NT2/D1 (cell line): ENCODE measurements at places on chromosomes 5 and 9.

- DNase-seq: no peak
These were observed 72.4 kb upstream of the ZNF622 start for GRCh38 chr5:16538006-16538405.

GRCh38 chr9:81673310-81673709, 16.0 kb downstream of the TLE1 start:
- DNase-seq: no peak

DNA sequence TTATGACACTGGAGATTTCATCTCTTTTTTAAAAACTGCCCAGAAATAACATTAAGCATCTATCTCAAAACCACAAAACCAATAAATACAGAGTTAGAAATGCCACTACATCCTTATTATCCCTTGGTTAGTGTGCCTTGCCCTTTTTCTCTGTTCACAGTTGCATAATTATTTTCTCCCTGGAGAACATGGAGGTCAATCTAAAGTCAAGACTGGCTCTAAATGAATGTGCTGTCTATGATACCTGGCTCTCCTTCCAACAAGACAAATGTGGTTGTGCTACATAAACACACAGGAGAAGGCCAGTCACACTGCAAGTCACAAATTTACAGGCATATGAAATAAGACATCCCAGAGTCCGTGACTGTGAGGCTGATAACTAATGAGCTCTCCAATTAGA, 2.8 kb downstream of the FBN2 start:
- no peak for DNase-seq

GRCh38 chr5:88682131-88682530, 200.9 kb downstream of the MEF2C start:
- DNase-seq: no peak

GRCh38 chr5:2172471-2172870, 289.7 kb upstream of the IRX4 start:
- DNase-seq: no peak

DNA sequence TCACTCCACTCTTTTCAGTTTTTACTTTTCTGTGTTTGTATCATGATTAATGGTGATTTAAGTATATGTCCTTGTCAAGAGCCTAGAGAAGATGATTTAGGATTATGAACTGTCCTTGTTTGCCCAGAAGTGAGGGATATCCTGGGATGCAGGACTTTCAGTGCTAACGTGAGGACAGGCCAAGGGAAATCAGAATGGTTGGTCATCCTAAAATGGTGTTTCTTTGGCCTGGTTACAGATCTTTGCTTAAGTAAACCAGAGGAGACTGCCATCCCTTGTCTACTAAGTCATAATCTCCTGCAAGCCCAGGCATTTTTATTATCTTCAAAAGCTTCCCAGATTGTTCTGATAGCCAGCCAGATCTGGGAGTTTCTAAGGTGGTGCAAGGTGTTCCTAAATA, 22.3 kb upstream of the DPYSL3 start:
- no peak for DNase-seq

DNA sequence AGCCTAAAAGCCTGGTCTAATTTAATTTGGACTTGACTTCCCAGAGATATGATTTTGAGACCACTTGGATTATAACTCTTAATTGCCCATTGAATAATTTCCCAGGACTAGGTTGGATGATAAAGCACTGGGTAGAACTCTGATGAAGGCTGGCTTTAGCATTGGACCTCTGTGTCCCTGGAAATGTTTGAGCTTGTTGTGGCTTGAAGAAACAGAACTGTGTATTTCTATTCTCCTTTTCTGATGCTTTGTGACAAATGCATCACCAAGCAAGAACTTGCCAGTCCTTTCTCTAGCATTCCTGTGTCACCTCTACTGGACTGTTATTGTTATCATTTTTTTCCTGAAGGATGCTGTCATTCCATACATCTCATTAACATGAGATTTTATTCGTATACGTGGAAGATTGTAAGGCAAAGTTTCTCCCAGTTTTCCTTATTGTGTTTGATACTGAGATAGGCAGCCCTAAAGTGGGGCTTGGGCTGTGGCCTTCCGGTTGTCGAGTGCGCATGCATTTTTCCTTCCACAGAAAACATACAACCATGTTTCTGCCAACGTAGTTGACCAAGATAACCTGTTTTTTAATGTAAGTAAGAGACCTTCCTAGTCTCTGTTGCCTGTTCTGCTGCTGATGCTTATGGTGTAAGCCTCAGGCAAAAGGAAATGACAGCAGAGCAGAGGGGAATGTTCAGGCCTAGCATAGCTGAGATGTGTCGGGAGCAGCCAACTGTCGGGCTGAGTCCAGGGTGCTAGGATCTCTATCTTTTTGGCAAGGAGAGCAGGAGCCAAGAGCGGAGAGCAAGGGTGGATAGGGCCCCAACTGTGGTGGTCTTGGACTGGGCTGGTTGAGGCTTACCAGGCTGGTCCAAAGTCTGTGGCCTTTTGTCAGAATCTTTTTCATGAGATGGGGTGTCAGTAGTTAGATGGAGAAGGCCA, 2.3 kb downstream of the NTRK2 start:
- no peak for DNase-seq

DNA sequence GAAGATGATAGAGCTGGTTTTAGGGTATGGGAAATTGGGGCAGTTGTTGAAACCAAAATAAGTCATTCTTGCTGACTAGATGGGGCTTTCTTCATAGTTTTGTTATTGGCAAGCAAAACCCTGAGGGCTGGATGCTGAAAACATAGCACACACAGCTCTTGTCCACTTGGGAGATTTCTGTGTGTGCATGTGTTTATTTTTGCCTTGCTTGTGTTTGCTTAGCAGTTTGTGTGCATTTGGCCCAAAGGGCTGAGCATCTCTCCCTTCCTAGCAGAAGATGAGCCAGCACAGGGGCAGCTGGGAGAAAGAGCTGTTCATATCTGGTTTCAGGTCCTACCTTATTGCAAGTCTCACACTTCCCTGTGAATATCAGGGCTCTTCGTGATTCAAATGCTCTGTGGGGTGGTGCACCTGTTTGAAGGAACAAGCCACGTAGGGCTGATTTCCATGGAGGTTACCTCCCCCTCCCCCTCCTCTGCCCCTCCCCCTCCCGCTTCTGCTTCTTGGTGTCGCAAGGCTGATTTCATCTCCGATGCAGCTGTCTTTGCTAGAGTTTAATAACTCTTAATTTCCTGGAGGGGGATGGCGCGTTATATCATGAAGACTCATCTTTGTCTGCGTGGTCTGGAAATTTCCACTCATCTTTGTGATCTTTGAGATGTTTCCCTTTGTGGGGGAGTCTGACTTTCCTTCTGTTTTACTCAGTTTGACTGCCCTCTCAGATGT, 296.5 kb downstream of the ARHGAP26 start:
- DNase-seq: no peak

GRCh38 chr5:39197556-39197955, 21.8 kb downstream of the FYB1 start:
- no peak for DNase-seq

- no peak for DNase-seq
These were observed 153.0 kb upstream of the FTMT start for GRCh38 chr5:121698690-121699089.

- no peak for DNase-seq
These were observed 1.0 kb upstream of the MINAR2 start for GRCh38 chr5:129746876-129747275.

GRCh38 chr9:99231711-99232110, 9.6 kb downstream of the SEC61B start:
- no peak for DNase-seq

DNA sequence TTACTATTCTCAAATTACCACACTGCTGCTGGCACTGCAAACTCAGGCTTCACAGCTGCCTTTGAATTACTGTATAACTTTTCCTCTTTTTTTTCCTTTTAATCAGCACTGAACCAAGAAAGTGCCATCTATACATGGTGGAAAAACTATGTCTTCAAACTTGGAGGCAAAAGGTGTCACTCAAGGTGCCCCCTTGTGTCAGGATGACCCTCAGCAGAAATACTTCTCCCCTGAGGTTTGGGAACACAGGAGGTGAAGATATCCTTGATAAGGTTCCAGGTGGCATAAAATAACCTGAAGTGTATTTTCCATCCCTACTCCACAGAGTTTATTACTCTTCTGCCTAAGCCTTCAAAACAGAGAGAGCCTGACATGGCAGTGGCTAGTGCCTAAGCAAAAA, 14.5 kb downstream of the FRMD3 start:
- DNase-seq: no peak
